Foreskin keratinocyte (primary cell): ENCODE measurements at places on chromosomes 11 and 22. TPM values are rescaled to one million over a fixed set of nuclear protein-coding genes. Genes with fewer than 3 reads are reported as not detected.

TM7SF2 gene
- 12.6 and 16.5 TPM in 2 replicates for polyA plus RNA-seq

SAA1 gene
- polyA plus RNA-seq = 10.3 and 39.1 TPM in 2 replicates

PYGM gene
- 0.07 and 0.19 TPM in 2 replicates for polyA plus RNA-seq

WBP2NL gene
- polyA plus RNA-seq = 0.06 and 0.14 TPM in 2 replicates

PLXNB2 gene
- 81.8 and 96.0 TPM in 2 replicates for polyA plus RNA-seq

IRAG1 gene
- 0.02 and 0.06 TPM in 2 replicates for polyA plus RNA-seq
